ENCODE measurements at places on chromosomes 12 and 14.
A peak's percentile ranks its signal among the peaks of the same experiment; 100 is the strongest.

- no peak for DNase-seq
Observed at GRCh38 chr14:68744613-68745012, 48.3 kb downstream of the ZFP36L1 start.

- no peak for DNase-seq
Observed at GRCh38 chr14:58749066-58749669, 111.4 kb downstream of the DACT1 start.

DNA sequence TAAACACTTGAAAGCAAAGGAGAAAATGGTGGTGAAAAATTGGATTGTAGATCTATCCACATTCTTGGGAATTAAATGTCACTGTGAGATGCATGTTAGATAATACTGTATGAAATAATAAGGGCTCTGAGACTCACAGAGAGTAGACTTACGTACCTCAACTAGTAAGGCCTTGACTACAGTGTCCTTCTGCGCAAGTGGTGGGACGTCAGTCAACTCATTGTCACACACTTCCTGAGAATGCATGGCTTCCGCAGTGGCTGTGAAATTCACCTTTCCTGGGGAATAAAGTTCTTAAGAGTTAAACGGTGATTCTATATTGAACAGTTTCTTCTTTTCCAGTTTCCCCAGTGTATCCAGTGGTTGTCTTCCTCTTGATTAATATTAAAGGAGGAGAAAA, 32.6 kb upstream of the PZP start:
- no peak for DNase-seq

- DNase-seq = no peak
Observed at GRCh38 chr12:121826318-121827150, 22.7 kb downstream of the SETD1B start.

DNA sequence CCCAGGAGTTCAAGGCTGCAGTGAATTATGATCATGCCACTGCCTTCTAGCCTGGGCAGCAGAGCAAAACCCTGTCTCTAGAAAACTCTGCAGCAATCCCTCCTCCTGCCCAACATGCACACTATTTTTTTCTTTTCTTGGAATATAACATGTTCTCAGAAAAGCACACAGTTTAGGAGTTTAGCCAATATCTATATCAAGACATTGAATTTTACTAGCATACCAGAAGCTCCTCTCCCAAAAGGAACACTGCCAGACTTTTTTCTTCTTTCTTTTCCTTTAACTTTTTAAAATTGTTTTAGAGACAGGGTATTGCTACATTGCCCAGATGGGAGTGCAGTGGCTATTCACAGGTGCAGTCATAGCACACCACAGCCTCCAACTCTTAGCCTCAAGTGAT, 107.1 kb upstream of the AEBP2 start:
- DNase-seq = no peak

- DNase-seq = no peak
Observed at GRCh38 chr12:124512667-124513296, 54.6 kb downstream of the NCOR2 start.

GRCh38 chr12:127343940-127344339, 923.0 kb upstream of the TMEM132C start:
- no peak for DNase-seq

DNA sequence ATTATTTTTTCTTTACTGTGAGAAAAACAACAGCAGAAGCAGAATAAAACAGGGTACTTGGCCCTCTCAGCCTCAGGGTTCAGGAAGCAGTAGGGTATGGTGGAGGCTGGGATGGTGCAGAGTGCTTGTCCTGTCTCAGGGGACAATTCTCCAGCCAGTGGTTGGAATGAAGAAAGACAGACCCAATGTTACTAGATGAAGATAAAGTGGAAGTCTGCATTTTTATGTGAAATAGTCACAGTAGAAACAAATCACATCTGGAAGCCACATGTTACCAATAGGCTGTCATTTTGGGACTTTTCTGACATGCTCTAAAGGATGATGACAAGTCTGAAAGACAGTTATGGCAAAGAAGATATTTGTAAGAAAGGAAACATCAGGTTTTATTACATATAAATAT, 32.3 kb downstream of the PROX2 start:
- no peak for DNase-seq

DNA sequence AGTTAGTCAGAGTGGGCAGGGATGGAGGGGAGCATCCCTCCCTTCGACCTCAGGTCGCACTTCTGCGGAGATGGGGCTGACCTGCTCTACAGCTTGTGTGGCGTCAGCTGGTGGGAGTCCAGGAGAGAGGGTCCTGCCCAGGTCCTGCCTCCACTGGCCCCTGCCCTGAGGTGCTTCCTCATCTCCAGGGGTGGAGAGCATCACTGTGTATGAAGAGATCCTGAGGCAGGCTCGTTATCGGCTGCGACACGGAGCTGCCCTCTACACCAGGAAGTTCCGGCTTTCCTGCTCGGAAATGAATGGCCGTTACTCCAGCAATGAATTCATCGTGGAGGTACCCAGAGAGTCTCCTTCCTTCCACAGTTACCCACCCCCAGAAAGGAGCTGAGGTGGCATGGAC, 20.2 kb downstream of the CLSTN3 start:
- DNase-seq = no peak

- DNase-seq = no peak
Observed at GRCh38 chr14:91899213-91899612, 31.9 kb upstream of the TC2N start.

DNA sequence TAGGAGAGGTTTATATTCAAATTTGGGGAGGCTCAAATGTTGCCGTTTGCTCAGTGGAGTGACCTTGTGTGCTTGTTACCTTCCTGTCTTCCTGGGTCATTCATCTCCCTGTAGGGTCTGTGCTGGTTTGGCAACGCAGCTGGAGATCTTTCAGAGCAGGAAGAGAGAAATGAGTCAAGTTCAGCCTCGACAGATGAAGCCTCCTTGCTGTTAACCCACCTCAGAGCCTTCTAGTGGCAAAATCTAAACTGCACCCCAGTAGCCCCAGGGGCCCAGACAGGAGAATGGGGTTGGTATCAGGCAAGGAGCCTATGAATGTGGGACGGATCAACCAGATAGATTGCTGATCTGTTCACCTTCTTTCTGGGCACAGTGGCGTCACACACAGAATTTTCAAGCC, 999.3 kb downstream of the VRK1 start:
- no peak for DNase-seq

DNA sequence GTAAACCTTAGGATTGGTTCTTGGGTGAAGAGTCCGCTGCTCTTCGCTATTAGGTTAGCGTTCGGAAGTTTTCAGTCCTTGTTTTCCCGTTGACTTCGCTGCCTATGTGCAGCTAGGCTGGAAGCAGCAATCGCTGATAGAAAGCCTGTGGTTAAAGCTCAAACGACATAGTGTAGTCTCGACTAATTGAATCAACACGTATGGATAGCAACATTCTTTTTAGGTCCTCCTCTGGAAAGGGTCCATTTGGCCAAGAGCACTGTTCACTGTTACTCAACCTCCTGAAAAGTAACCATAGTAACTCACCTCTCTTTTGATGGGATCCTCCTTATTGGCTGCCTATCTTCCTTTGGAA, 355.5 kb downstream of the SNAPC1 start:
- DNase-seq = no peak

DNA sequence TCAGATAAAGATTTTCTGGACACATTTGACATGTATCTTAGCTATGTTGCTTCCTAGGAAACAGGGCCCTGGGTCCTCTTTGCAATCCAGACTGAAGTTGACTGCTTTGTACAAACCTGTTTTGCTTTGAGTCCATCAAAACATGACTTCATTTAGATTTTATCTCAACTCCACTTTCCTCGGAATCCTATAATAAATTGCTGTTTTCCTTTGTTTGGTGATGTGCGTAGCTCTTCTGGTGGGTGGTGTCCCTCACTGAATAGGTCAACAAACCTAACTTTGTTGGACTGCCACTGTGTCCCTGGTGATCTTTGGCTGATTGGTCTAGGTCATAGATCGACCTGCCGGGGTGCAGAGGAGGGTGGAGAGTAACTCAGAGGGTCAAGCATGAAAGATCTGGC, 735 bp upstream of the P2RX7 start:
- DNase-seq = no peak

- peak; percentile 23 for DNase-seq
Observed at GRCh38 chr12:5589054-5589453, 157.1 kb downstream of the NTF3 start.

DNA sequence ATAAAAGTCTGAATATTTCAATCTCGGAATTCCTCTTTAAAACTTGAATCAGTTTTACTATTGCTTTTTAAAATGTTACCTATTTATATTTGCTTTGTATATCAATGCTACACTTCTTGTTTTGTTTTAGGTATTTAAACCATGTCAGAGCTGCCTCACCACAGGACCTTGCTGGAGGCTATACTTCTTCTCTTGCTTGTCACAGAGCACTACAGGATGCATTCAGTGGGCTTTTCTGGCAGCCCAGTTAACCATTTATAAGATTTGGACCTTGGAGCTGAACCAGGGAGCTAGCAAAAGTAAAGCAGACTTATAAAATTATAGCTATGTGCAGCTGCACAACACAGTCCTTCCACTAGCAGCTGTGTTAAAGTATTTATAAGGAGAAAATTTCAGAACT, 12.8 kb downstream of the TRMT5 start:
- no peak for DNase-seq

GRCh38 chr12:53811606-53812005, 59.8 kb upstream of the CISTR start:
- DNase-seq = no peak

DNA sequence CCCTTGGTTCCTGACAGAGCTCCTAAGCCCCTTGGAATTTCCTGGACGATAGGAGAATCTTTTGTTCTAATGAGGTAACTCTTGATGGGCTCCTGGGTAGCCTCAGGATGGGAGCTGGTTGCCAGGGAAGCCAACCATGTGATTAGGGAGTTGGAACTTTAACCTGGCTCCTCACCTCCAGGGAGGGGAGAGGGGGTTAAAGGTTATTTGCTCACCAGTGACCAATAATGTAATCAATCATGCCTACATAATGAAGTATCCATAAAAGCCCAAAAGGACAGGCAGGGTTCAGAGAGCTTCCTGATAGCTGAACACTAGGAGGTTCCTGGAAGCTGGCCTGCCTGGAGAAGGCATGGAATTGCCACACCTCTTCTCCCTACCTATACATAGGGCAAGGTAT, 6.2 kb upstream of the CNOT2 start:
- no peak for DNase-seq

GRCh38 chr12:115404761-115405470, 720.9 kb upstream of the TBX3 start:
- DNase-seq = no peak

DNA sequence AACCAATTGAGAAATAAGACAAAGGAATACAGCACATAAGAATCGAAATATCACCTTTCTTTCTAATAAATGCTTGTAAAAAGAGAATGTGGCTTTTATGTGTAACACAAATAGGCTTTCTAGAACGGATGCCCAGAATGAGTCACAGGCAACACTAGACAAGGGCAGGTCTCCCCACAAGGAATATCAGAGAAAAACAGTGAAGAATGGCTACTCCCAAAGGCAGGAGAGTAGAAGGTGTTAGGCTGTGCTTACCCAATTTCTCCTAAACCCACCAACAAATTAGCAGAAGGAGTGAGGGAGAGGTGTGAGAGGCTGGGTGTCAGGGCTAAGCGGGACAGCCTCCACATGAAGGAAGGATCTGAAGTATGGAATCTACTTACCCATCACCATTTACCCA, 55.2 kb downstream of the GALNT4 start:
- DNase-seq = no peak

GRCh38 chr12:122946690-122947341, 19.4 kb downstream of the ABCB9 start:
- no peak for DNase-seq

GRCh38 chr12:6072302-6072752, 52.1 kb downstream of the VWF start:
- no peak for DNase-seq

- no peak for DNase-seq
Observed at GRCh38 chr12:62776575-62776974, 158.4 kb downstream of the PPM1H start.

- no peak for DNase-seq
Observed at GRCh38 chr12:124497658-124498057, 69.8 kb downstream of the NCOR2 start.

DNA sequence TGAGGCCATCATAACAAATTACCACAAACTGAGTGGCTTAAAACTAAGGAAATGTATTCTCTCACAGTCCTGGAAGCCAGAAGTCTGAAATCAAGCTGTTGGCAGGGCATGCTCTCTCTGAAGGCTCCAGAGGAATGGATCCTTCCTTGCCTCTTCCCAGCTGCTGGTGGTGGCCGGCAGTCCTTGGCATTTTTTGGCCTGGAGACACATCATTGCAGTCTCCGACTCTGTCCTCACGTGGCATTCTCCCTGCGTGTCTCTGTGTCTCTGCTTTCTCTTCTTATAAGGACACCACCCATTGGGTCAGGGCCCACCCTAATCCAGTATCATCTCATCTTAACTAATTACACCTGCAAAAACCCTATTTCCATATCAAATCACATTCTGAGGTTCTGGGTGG, 206.1 kb downstream of the SLC41A2 start:
- no peak for DNase-seq

Data from nephron progenitor cell (in vitro differentiated cells).